Cerebellar nuclear complex (tissue), 1 donor: ENCODE measurements at places on chromosomes 4 and X.

DNA sequence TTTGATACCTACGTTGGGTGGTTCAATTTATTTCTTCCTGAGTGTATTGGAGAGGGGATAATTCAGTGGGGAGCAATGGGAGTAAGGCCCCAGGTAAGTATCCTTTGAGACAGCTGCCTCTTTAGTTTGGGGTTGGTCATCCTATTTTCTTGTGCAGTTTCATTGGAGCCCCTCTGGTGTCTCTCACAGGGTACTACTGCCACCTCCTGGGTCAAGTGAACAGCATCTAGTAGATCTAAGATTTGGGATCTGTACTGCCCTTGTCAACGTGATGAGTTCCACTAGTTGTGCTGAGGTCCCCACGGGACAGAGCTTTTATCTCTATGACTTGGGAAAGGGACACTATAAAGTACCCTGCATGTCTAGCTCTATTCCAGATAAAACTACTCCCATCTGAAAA is 80.6 kb downstream of the PBDC1 start:
- no peak for DNase-seq

GRCh38 chr4:8547108-8547911 is 32.9 kb upstream of the GPR78 start:
- no peak for DNase-seq

DNA sequence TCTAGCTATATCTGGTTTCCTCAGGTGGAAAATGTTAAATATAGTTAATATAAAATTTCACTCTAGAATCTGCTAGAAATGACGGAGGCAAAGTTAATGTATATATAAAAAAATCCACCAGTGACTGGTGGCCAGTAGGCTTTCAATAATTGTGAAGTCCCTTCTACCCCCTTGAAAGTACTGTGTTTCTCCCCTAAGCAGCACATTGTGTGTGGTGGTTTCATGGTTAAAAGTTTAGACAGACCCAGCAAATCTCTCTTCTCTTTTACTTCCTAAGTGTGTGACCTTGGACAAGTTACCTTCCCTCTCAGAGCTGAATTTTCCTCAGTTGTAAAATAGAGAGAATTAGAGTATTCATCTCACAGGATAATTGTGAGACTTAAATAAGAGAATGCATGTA is 600 bp upstream of the HEPH start:
- DNase-seq = no peak

- no peak for DNase-seq
Observed at GRCh38 chr4:169849456-169849855, 91.7 kb upstream of the HPF1 start.

DNA sequence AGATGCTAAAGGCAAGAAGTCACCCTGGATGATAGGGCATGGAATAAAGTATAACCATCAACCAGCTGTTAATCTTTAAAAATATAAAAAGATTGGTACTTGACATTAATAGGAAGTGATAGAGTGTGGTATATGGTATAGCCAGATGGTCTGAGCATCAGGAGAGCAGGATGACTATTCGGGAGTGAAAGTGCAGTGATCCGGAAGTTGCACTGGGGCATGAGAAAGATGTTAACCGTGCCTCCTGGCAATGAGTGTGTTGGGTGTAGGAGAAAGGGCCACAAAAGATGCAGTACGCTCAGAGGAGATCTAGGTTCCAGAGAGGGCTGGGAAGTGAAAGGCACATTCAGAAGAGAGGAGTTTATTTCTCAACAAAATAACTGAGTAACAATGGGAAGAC is 65.0 kb downstream of the TSPAN7 start:
- no peak for DNase-seq

GRCh38 chrX:132908891-132909290 is 49.5 kb downstream of the HS6ST2 start:
- no peak for DNase-seq

- no peak for DNase-seq
Observed at GRCh38 chr4:113815826-113816225, 54.3 kb upstream of the CAMK2D start.

- DNase-seq = no peak
Observed at GRCh38 chrX:17242470-17242869, 132.5 kb upstream of the NHS start.

DNA sequence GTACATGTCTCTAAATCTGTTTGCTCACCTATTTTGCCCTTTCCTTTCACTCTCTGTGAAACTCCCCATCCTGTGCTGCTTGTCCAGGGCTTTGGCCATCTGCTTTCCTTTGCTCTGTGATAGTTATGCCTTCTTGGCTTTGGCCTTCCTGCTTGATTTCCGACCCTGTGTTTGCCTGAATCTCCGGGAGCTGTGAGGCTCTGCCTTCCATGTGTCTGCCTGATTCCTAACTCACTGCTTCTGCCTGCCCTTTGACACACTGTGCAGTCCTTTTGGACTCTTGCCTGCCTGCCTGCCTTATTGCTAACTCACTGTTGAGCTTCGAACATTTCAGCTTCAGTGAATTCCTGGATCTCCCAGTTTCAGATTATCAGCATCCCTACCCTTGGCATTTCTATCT is 143.1 kb downstream of the C4orf33 start:
- DNase-seq = no peak

DNA sequence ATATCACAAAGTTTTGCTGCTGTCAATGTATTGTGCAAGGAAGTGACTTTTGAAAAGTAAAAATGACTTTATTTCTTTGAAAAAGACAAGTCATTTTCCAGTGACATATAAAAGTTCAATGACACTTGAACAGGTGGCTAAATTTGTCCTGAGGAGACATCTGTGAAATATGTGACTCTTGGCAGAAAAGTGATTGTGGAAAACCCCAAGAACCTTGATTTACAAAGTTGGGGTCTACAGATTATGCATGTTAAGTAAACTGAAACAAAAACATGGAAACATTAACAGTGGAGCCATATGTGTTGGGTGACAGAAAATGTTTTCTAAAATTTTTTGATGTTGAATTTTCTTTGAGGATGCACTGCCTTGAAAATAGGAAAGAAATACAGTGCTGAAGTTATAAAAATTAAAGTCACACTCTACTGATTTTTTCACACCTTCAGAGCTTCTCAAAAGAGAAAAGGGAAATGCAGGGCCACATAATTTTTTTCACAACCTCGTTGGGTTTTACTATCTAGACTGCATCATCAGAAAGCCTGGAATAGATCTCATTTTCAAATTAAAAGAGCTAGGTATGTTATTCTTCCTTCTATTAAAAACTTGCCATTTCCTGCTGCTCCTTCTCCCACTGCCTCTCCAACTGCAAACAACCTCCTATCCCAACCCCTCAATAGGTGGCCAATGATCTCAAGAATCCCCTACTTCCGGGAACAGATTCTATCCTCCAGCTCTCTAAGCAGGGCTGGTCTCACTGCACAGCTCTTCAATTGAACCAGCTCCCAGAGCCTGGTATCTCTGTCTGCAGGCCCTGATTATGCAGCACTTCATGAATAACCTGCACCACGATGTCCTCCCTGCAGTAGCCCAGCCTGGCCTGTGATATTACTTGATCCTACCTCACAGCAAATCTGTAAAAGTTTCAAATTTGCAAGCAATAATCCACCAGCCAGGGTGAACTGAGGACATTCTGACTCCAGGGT is 570.8 kb upstream of the CPEB2 start:
- no peak for DNase-seq

DNA sequence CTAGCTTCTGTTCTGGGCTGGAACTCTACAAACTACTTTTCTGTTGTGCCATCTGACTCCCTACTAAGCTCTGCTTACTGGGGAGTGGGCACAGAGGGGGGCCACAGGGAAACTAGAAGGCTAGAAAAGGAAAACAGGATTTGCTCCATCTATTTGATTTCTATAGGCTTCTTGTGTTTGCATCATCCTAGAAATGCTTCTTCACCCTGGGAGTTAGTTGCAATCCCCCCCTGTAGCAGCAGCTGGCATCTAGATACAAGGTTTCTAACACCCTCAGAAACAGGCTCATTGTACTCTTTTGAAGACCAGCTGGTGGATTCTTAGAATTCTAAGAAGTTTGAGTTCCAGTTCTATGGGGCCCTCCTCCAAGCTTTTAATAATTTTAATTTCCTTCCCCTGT is 213.4 kb downstream of the TMA16 start:
- DNase-seq = no peak

DNA sequence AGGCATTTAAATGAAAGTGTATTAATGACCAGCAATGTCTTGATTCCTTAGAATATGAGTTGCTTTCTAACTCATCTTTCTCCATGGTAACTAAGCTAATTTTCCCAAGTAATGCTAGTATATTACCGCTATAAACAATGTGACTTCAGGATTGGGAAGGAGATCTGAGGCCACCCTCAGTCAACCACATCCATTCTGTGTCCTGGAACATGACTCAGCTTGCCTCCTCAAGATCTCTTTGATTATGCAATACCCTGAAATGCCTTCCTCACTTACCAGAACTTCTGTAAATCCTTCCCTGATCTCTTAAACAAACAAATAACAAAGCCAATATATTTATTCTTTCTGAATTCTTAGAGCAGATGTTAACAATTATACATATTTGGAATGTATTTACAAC is 1495.5 kb downstream of the PCDH18 start:
- DNase-seq = no peak

DNA sequence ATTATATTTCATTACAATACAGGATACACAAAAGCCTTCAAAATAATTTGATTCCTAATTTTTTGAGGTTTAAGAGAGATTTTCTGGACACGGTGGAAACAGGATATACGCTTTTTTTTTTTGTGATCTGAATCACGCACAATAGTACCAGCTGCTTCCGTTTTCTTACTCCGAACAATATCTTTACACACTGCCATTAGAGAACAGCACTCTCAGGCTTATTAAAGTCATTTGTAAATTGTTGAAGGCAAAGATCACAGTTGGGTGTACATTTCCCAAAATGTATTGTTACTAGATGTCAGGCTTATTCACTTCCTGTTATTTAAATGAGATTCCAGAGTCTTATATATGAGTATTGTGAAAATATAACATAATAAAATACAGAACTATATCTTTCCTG is 71.5 kb downstream of the TMEM47 start:
- no peak for DNase-seq

DNA sequence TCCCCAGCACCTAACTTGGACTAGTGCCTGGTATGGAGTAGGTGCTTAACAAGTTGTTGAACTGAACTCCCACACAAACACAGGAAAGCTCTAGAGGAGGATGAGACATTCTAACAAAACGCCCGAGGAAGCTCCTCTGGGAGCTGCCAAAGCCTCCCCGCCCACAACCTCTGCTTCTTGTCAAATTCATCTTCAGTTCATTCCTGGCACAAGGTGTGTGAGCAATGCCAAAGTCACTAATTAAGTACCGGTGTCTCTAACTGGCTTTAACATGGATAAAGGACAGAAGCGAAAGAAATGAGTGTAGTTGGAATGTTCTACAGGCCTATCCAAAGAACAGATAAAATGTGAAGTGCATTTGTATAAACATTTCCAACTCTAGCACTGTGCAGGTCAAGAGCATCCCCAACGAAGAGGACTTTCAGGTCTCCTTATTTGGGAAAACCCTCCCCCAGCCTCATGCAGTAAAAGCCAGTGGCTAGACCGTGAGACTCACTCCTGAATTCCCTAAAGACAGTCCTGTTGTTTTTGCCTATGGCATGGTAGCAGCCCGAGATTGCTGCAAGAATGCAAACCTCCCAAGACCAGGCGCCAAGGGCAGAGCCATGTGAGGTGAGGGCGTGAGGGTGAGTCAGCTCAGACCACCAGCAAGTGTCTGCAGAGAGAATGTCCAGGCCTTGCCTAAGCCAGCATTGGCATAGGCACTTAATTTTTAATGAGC is 72.2 kb upstream of the KLF3 start:
- DNase-seq = no peak

- DNase-seq = no peak
Observed at GRCh38 chr4:137668885-137669545, 136.7 kb upstream of the PCDH18 start.

- no peak for DNase-seq
Observed at GRCh38 chr4:20299515-20299914, 47.8 kb downstream of the SLIT2 start.

- DNase-seq = no peak
Observed at GRCh38 chr4:132502096-132502552, 647.0 kb upstream of the PCDH10 start.

- DNase-seq = no peak
Observed at GRCh38 chr4:116400480-116400879, 684.9 kb downstream of the TRAM1L1 start.

GRCh38 chr4:94463771-94464170 is 12.0 kb downstream of the PDLIM5 start:
- DNase-seq = no peak

- DNase-seq = no peak
Observed at GRCh38 chr4:183747931-183748670, 89.0 kb downstream of the TRAPPC11 start.

- DNase-seq = no peak
Observed at GRCh38 chr4:189660722-189661360, 279.8 kb upstream of the FRG1 start.

DNA sequence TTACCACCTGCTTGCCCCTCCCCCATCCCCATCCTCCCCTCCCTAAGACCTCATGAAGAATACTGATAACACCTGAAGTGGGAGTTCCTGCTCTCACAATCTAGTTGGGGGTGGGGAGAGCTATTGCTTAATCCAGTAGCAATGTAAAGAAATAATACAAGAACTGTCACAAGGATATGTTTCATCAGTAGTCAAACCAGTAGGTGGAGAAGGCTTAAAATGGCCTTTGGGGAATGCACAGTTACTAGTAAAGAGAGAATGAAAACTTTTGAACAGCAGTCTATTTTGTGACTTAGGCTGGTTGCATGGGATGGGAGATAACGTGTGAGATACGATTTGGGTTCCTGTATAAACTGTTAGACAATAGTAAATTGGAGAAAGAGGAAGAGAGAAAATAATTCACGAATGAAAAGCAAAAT is 6.0 kb downstream of the GALNT7 start:
- no peak for DNase-seq

- no peak for DNase-seq
Observed at GRCh38 chr4:64883087-64883807, 474.0 kb upstream of the TECRL start.

- no peak for DNase-seq
Observed at GRCh38 chr4:2862528-2862927, 18.9 kb downstream of the ADD1 start.
